ENCODE measurements at places on chromosomes 7 and 10.

GRCh38 chr7:130927062-130927461, 193.1 kb upstream of the KLF14 start:
- DNase-seq: no peak

- no peak for DNase-seq
Observed at GRCh38 chr10:14652816-14653215, 121.9 kb downstream of the FAM107B start.

GRCh38 chr10:87804939-87805569, 13.0 kb downstream of the ATAD1 start:
- DNase-seq: no peak

GRCh38 chr10:48898426-48898825, 41.2 kb downstream of the LRRC18 start:
- DNase-seq: no peak

- peak; percentile 30 for DNase-seq
Observed at GRCh38 chr7:132394283-132395198, 181.7 kb downstream of the PLXNA4 start.

GRCh38 chr7:87709258-87709657, 81.1 kb downstream of the RUNDC3B start:
- DNase-seq: no peak

GRCh38 chr10:128929131-128929530, 537.9 kb upstream of the MGMT start:
- DNase-seq: no peak

DNA sequence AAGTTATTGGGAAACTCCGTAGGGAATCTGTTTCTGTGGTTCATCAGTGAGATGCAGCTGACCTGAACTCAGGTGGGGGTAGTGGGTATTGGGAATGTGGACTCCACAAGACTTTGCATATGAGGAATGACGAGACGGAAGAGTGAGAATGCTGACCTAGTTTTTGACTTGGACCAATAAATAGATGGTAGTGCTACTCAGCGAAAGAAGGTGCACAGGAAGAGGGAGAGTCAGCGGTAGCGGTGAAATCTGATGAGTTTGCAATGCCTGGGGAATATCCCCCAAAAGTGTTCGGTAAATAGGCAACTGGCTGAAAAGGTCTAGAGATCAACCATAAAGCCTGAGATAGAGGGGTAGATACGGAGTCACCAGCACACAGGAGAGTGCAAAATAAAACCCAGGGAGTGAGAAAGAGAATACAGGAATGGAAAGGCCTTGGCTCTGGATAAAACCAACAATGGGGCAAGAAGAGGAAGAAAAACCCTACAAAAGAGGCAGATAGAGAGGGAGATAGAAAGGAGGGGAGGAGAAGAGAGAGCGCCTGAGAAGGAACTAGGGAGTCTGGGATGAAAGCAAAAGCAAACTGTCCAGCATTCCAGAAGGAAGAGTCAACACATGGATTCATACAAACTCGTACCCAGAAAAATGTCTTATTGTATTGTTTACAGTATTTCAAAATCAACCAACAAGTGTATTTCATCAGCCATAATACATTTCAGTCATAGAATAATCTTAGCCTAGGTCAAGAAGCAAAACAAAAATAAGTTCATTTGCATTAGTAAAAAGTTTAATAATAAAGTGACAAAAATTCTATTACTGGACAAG, 5.4 kb downstream of the ARHGAP21 start:
- no peak for DNase-seq

DNA sequence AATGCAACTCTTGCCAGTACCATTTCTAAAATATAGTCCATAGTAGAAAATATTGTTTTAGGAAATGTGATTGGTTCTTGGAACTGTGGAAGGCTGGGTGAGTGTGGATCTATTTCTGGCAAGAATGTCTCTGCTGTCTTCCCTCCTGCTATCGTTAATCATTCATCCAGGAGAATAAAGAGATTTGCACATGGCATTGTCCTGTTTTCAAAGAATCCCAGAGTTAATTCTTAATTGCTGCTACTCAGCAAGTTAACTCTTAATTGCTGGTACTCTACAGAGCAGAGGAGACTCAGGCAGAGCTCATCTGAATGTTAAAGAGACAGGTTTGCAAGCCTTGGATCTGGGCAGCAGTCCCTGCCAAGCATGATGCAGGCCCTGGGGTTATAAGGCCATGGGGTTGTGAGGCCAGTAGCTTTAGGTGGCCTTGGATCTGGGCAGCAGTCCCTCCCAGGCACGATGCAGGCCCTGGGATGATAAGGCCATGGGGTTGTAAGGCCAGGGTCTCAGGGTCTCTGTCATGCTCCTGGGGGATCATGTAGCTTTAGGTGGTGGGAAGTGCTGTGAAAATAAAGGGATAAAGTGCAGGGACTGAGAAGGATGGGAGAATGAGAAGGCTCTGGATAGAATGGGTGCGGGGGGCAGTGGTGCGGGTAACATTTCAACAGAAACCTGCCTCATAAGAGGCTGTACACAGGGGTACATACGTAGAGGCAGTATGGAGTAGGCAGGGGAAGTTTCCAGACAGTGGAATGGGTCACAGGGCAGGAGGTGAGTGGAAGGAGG, 162.3 kb downstream of the SVIL start:
- no peak for DNase-seq

GRCh38 chr10:87523731-87524130, 19.0 kb downstream of the MINPP1 start:
- no peak for DNase-seq

GRCh38 chr10:129111922-129112321, 355.1 kb upstream of the MGMT start:
- no peak for DNase-seq

GRCh38 chr7:143431109-143431508, 12.1 kb upstream of the TAS2R60 start:
- no peak for DNase-seq

DNA sequence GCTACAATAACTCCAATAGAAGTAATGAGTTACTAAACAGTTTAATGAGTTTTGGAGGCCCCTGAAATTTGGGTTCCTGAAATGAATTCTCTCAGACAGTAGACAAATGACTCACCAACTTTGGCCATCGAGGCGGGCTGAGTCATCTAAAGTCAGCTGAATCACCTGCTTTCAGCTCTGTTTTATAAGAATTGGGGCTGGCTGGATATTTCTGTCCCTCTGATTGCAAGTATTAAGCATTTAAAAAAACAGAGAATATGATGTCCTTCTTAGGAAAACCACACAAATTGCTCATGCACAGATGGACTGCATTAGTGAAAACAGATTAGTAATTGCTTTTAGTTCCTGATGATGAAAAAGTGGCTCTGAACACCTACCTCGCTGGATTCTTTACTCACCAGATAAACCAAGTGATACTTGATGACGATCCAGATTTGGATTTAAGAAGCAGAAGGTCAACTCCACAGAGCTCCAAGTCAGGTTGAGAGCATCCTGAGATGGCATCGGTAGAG, 59.1 kb downstream of the ZNF365 start:
- no peak for DNase-seq

DNA sequence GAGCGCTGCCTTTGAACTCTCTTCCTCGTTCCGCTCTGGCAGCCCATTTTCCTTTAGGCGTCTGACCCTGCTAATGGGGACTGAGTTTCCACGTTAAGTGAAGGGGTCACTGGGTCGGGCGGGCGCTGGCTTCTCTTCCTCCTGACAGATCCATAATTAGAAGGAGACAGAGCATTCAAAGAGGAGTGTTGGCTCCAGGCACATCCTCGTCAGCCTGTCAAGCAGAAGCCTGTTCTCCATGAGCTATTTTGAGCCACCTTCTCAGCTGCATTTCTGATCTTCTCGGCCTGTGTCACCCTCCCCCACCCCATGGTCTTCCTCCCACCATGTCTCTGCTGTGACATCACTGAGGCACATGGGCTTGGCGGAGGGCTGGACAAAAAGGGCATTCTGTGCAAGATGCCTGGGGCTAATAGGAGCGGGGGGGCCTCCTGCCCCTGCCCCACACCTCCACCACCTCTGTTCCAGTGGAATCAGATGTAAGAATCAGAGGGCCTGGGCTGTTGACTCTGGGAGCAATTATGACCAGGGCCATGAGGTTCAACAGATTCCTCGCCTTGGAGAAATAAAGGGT, 248.1 kb downstream of the PLXNA4 start:
- DNase-seq: no peak

- DNase-seq: no peak
Observed at GRCh38 chr7:128052404-128052803, 21.2 kb upstream of the LRRC4 start.

All from central memory CD4-positive, alpha-beta T cell (primary cell).